Stimulated activated CD4-positive, alpha-beta T cell treated with anti-CD3 and anti-CD28 coated beads, Interleukin-4, amount 100 ng/mL, for 4 hours (primary cell): ENCODE measurements at places on chromosomes 2 and 18.

GRCh38 chr2:55906993-55907392 lies 16.6 kb downstream of the EFEMP1 start:
- no peak for DNase-seq

DNA sequence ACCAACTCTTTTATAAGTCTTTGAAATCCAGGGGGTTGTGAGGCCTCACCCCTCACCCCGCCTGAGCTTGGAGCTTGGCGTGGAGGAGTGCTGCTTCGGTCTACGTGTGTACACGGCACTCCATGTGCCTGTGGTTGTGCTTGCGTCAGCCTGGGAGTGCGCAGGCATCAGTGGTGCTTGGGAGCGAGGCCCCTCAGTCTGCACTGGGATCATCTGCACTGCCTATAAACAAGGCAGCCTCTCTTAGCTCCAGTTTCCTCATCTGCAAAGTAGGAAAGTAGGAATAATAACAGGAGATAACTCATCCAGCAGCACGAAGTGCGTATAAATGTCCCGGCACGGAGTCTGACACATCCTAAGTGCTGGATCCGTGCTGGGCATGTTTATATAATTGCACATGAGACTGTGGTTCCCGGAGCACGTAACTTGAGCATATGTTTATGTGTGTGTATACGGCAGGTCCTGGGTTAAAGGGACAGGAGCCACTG lies 1.2 kb downstream of the GYPC start:
- no peak for DNase-seq

DNA sequence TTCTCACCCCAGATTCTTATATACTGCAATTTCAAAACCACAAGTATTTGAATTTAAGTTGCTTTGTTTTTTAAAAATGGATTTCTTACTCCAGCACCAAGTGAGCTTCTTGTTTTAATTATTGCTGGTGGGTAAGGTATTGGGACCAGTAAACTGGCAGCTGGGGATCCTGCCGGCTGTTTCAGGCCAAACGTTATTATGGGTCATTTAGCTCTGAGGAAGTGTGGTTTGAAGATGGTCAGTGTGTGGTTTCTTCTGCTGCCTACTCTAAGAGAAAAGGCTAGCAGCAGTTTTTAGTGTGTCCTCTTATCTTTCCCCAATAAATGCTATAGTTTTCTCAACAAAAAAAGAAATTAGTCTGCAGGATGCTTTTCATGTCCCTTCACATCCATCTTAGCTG lies 30.6 kb downstream of the CFAP221 start:
- no peak for DNase-seq

- no peak for DNase-seq
Measured at GRCh38 chr2:79849949-79850348, 337.1 kb downstream of the CTNNA2 start.

GRCh38 chr18:60649842-60650536 lies 277.4 kb upstream of the MC4R start:
- DNase-seq, result no peak

GRCh38 chr2:217459680-217460405 lies 543.0 kb downstream of the TNS1 start:
- no peak for DNase-seq

DNA sequence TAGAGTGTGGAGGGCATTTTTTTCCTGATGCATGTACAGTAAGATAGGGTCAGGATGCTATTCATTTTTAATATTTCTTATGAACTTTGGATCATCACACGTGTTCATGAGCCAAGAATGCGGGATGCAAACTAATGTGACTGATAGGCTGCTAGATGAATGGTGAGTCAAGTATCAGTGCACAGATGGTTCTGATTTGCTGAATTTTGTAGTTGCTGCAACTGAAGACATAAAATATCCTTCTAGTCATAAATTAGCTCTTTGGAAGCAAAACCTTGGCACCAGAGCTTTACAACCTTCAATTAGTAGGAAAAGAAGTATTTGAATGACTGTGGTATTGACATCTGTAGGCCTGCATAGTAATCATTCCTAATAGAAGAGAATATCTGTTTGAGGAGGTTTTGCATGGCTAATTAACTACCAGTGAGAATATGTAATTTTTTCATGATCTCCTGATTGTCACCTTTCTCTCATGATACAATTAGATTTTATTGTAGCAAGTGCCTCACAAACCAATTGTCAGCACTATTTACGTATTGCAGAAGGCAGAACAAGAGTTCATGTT lies 94.0 kb downstream of the VRK2 start:
- DNase-seq, result no peak

DNA sequence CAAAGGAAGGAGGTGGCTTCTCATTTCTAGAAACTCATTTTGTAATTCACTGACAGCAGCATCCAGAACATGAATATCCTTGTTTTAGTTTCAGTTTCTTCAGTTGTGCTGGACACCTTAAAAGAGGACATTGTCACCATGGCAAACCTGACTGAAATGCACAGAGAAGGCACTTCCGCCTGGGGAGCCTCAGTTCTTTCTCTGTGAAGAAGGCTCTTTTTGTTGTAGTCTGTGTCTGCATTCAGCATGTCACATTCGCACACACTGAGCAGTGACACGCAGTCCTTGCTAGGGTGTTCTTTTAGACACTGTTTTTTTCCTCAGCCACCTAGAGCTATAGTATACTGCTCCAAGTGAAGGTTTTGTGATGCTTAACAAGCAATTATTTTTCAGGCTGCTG lies 9.5 kb upstream of the RPRM start:
- DNase-seq, result no peak

- no peak for DNase-seq
Measured at GRCh38 chr2:202885190-202885589, 13.6 kb upstream of the ICA1L start.

- DNase-seq, result no peak
Measured at GRCh38 chr2:128638341-128639119, 319.9 kb upstream of the HS6ST1 start.

- no peak for DNase-seq
Measured at GRCh38 chr2:70684846-70685622, 83.0 kb downstream of the ADD2 start.

DNA sequence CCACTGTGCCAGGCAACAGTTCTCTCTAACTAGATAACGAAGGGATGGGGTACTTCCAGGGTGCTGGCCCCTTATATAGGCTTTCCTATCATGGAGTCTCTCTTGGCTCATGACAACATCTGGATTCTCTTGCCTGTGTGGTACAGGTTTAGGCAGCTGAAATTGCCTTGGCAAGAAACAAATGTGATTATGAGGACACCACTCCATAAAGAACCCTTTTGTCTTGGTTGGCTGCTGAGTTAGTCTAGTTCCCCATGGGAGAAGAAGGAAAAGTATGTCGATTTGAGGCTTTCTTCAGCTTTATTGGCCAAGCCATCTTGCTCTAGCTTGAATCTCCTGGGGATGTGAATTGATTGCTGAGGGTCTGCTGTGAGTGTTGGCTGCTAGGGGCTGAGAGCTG lies 76.3 kb upstream of the ZCCHC2 start:
- DNase-seq, result no peak
